ENCODE measurements at places on chromosomes 7 and 10.

GRCh38 chr10:59854571-59854970, 51.8 kb downstream of the CCDC6 start:
- DNase-seq = no peak

GRCh38 chr7:93890041-93890463, 501 bp downstream of the TFPI2 start:
- DNase-seq = peak; percentile 11

DNA sequence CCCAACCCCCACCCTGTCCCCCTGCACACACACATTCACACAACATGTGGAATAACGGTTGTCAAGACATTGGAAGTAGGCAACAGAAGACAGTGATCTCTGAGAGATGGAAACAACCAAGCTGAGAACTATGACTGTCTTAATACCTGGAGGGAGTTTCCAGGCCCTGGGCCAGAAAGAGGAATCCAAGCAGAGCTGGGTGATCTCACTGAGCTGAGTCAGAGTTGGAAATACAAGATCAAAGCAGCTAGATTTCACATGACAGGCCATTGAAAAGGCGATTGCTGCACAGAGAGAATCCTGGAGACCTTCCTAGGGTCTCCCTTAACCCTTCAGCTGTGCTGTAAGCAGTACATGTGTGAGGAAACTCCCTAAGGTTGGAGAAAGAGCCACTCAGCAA, 165.8 kb upstream of the PRSS1 start:
- DNase-seq = no peak

DNA sequence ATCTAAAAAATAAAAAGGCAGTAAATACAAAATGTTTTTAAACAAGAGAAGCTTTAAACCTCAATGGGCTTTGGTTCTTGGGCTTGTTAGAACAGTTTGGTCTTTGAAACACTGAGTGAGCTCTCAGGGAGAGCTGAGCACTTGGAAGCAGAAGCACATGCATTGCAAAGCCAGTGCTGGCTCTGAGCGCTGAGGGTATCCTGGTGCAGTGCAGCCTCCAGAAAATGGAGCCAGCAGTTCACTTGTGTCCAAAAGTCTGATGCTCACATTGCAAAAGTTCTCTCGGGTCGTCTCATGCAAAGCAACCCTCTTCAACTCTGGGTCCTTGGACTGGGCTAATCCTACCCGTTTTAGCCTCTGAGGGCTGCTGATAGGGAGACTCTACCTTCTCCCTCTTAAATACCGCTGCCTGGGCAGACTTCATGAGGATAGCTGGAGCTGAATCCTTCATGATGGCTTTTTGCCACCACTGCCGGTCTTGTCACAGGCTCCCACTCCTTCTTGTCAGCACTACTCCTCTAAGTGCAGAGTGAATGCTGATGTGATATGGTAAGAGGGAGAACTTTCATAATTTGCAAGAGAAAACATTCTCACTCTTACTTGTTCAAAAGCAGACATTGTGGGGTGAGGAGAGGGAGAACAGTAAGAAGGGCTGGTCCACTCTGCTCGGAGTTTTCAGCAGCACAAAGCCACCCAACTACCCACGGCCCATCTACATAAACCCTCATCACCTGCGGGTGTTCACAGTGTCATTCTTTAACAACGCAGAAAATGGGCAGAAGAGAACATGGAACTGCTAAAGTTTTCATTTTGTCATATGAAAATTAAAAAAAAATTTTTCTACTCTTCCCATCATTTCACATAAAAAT, 42.2 kb upstream of the BMPER start:
- DNase-seq = no peak

GRCh38 chr7:41685684-41686083, 17.2 kb downstream of the INHBA start:
- no peak for DNase-seq

- DNase-seq = no peak
Measured at GRCh38 chr10:1939016-1939415, 201.7 kb upstream of the ADARB2 start.

DNA sequence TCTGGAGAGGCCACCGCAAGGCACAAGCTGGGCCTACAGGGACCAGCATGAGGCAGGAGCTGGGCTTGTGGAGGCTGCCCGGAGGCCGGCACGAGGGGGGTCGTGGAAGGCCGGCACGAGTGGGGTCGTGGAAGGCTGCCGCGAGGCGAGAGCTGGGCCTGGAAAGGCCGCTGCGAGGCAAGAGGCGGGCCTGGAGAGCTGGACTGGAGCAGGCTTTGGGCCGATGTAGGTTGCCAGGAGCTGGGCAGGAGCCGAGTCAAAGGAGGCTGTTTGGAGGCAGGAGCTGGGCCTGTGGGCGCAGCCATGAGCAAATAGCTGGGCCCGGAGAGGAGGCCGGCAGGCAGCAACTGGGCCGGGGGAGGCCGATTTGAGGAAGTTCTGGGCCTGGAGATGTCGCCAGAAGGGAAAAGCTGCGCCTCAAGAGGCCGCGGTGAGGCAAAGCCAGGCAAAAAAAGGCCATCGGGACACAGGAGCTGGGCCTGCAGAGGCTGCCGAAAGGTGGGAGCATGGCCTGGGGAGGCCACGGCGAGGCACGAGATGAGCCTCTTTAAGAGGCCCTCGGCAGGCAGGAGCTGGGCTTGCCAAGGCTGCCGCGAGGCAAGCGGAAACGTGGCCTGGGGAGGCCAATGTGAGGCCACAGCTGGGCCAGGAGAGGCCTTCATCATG, 26.5 kb downstream of the MDH2 start:
- DNase-seq = no peak

DNA sequence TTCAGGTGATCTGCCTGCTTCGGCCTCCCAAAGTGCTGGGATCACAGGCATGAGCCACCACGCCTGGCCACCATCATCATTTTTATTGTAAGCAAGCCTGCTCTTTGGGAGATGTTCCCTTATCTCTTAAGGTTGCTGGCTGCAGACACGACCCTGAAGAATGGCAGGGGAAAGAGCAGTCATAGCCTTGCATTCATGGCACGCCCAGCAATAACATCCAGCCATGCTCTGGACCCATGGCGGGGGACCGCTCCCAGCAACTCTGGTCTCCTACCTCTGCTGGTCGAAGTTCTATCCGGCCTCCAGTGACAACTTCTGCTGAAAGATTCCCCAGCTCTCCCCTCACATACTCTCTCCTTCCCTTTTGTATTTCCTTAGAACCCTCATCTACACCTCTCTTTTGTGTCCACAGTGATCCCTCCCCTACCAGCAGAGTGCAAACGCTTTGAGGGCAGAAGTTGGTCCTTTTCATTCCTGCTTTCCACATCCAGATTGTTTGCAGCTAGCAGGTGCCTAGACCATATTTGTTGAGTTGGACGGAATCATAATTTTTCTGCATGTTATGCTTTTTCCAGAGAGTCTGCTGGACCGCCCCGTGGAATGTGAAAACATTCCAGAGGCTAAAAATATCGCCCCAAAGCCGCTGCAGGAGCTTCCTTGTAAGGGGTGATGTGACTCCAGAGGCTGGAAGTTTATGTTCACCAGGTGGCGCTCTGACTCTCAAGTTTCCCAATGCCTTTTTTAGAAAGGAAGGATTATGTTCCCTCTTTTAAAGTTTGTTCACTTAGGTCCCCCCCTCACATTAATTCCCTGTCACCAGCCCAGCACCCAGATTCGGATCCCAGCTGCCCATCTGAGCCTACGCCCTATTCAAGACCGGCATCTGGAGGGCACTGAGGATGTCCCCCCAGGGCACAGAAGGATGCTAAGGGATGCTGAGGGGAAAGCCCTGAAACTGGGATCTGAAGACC, 4.3 kb upstream of the MARVELD1 start:
- DNase-seq = peak; percentile 7

DNA sequence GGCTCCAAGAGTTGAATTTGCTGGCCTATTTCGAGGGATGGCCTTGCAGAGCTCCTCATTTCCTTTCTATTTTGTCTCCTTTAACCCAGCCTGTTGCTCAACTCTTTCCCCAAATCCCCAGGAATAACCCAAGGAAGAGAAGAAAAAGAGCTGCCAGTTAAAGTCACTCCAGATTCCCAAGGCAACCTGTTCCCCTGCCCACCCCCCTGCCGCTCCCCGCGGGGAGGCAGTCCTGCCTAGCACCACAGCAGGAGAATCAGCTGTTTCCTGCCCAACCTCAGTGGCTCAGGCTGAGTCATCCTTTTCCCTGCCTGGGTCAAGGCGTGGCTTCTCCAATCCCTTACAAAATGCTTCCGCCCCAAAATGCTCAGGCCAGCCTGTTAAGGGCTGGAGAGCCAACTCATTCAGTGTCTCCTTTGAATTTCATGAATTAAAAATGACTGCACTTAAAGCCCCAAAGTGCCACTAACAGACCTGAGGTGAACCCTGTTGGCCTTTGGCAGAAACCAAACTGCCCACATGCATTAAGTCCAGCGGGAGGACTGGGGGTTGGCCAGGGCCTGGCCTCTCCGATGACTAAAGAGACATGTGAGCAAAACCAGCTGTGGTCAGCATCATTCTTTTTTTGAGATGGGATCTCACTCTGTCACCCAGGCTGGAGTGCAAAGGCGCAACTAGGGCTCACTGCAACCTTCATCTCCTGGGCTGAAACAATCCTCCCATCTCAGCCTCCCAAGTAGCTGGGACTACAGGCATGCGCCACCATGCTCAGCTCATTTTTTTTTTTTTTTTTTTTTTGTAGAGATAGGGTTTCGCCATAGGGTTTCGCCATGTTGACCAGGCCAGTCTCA, 83.2 kb upstream of the KIF5B start:
- DNase-seq = no peak

DNA sequence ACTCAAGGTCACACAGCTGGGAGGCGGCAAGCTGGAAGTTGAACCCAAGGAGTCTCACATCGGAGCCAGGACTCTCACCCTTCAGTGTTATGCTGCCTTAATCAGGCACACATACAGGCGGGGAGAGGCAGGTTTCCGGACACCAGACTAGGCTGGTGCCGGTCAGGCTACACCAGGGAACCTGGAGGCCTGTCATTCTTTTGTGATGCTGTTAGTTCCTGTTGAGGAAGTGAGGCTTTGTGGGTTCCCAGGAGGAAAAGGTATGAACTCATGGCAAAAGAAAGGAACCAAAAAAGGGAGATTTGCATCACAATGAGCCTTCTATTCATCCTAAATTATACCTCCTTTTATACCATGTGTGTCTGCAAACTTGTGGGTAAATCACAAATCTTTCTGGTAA, 103.8 kb downstream of the TCF7L2 start:
- DNase-seq = no peak

- peak; percentile 30 for DNase-seq
Measured at GRCh38 chr7:27551803-27552400, 110.8 kb downstream of the HIBADH start.

DNA sequence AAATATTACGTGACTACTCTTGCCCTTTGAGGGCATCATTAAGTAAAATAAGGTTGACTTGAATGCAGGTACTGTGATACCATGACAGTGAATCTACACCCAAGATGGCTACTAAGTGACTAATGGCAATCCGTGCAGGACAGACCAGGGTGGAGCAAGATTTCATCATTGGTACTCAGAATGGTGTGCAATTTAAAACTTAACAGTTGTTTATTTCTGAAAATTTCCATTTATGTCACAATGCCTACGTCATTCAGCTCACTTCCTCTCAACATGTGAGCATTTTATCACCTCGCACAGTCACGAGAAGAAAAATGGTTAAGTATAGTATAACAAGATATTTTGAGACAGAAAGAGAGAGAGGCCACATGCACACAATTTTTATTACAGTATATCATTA, 50.3 kb upstream of the MET start:
- no peak for DNase-seq

DNA sequence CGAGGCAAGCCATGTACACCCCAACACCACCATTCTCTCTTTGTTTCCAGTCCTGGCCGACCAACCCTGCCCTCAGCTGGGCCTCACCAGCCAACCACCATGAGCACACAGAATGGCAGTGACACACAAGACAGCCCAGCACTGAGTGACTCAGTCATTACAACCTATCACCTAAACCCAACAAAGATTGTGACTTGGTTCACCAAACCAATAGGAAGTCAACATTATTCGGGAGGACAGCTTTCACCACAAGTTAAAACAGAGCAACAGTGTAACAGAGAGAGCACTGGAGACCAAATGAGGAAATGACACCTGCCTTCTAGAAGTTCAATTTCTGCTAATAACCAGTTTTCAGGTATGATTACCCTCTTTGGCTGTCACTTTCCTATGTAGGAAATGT, 72.1 kb downstream of the DNMBP start:
- DNase-seq = no peak

DNA sequence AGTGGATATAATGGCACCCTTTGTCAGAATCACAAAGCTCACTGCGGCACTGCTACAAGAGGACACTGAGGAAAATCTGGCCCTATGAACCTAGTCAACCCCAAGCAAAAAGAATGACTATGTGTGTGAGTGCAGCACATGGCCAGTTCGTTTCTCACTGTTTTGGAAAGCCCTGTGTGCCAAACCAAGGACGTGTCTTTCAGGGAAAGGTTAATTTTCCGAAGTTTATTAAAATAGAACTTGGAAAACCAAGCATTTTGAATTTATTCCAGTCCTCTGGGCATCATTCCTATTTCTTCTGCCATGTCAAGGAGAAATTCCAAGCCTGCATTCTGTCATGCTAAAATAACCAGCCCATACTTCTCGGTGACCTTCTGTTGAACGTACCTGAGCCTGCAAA, 471.8 kb downstream of the PLXDC2 start:
- DNase-seq = no peak

DNA sequence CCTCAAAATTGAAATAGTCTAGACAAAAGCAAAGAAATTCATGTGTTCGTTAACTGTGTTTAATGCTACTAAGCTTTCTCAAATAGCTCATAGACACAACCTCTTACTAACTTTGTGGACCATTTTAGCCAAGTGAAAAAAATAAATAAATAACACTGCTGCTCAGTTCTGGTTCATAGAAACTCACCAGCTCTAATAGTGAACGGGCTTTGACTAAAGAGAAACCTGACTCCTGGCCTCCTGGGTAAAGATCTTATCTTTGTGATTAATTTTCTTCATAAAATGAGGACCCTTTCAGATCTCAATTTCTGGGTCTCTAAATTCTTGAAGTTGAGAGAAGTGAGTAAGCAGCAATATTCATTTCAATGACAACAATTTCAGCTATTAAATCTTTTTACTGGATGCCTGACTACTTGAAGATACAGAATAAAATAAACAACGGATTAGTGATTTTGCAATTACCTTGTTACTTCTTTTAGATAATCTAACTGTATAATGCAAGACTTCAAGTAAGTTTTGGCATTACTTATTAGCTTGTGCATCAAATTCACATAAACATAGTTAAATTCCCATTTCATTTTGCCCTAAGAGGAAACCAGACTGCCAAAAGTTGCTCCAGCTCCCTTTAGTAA, 3.1 kb downstream of the CADPS2 start:
- DNase-seq = peak; percentile 47

DNA sequence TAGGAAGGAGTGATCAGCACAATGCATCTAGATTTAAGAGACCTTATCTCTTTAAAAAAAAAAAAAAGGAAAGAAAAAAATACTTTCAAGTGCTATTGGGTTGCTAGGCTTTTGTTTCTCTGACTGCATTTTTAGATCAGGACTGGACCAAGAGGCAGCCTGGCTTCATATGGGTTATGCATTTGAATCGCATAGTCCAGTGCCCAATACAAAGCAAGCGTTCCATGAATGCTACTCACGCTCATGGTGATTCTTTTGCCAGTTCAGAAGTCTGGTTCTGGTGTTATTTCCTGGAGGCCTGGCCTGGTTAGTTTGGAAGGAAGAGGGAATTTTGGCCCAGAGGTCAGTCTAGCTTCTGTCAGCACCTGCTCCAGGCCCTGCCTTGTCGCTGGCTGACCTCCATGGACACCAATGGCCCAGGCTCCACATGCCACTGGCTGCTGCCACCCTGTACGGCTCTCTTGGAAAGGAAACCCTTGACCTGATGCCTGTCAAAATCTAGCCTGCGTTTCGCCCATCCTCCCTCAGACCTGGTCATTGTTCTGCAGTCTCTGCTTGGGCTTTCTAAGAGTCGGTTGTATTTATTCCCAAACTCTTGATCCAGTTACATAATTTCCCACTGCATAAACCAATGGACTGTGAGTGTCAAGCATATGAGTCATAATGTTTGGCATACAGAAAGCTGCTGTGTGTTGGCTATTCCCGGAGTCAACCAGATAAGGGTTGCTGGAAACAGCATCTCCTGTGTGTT, 74.3 kb upstream of the MKX start:
- no peak for DNase-seq
